ENCODE measurements at places on chromosomes 6 and 20.

DNA sequence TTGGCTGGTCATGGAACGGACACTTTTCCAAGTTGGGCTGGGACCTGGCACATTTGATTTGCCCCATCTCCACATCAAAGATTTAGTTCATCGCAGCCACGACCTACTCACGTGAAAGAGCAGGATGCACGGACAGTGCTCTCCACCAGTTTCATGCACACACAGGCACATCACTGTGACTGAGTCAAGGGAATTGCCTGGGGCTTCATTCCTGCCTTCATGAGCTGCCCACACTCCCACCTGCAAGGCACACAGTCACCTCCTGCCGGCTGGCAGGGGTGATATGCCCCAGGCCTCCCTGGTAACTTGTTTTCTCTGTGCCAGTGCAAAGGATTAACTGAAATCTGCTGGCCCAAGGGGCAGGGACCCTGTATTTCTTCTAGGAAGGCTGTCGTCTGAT is 23.3 kb upstream of the CST1 start:
- peaks cover 38% of the 10 kb centered on the region for H3K27me3 ChIP-seq

- no peaks in the 10 kb centered on the region for H3K36me3 ChIP-seq
- H3K4me3 ChIP-seq, result no peak overlapping the region
- no peak overlapping the region for H3K27ac ChIP-seq
- peaks cover 7% of the 10 kb centered on the region for H3K27me3 ChIP-seq
Observed at GRCh38 chr6:16876201-16876600, 114.9 kb upstream of the ATXN1 start.

GRCh38 chr20:14724468-14724867 is 387.1 kb upstream of the FLRT3 start:
- no peak overlapping the region for H3K4me3 ChIP-seq
- H3K36me3 ChIP-seq, result no peaks in the 10 kb centered on the region
- H3K4me1 ChIP-seq, result peaks cover 22% of the 10 kb centered on the region
- H3K27me3 ChIP-seq, result no peaks in the 10 kb centered on the region

- peaks cover 13% of the 10 kb centered on the region for H3K4me1 ChIP-seq
- H3K4me3 ChIP-seq, result no peak overlapping the region
- no peaks in the 10 kb centered on the region for H3K36me3 ChIP-seq
- peaks cover 21% of the 10 kb centered on the region for H3K27me3 ChIP-seq
- DNase-seq, result no peak
Observed at GRCh38 chr20:58791286-58791685, 59.4 kb downstream of the GNAS-AS1 start.

DNA sequence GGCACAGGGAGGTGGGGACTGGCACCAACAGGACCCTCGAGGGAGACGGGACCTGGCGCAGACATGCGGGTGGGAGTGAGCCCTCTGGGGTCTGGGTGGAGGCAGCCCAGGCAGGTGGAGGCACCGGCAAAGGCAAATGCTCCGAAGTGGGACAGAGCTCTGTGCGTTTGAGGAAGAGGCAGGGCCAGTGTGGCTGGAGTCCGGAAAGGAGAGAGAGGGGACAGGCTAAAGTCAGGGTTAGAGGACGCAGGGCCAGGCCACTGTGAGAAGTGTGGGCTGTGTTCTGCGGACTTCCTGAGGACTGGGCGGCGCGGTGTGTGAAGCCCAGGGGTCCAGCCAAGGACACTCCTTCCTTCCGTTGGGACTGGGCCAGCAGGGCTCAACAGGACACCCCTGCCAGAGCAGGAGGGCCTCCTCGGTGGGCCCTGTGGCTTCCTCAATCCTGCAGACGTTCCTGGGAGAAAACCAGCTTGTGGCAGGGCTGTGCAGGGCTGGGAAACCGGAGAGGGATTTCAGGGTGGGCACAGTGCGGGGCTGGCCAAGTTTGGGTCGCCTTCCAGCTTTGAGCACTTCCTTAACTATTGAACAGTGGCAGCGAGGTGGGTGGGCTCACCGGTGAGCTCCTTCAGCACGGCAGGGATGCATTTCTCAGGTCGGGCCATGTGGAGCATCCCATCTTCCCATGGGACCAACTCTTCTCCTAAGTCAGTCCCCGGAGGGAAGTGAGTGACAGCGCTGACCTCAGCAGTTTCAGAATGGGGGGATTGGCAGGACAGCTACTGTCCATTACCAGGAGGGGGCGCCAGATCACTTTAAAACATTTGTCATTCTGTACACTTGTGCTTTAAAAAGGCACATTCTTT is 22.5 kb downstream of the MOCS3 start:
- H3K36me3 ChIP-seq, result no peaks in the 10 kb centered on the region
- H3K4me3 ChIP-seq, result no peak overlapping the region
- H3K27me3 ChIP-seq, result peaks cover 29% of the 10 kb centered on the region
- H3K27ac ChIP-seq, result peak overlapping the region; percentile 85

DNA sequence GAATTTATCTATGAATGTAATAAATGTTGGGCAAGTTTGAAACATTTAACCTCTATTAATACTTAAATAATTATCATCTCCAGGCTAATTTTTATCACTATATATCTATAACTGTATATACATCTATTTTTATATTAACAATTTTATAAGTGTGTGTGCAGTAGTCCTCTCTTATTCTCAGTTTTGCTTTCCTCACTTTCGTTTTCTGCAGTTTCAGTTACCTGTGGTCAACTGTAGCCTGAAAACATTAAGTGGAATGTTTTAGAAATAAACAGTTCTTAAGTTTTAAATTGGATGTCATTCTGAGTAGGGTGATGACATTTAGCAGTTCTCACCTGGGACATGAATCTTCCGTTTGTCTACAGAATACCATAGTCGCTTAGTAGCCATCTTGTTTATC is 379.4 kb upstream of the MAN1A1 start:
- H3K4me3 ChIP-seq, result no peak overlapping the region

- H3K36me3 ChIP-seq, result no peaks in the 10 kb centered on the region
- H3K4me1 ChIP-seq, result no peaks in the 10 kb centered on the region
- DNase-seq, result no peak
- no peaks in the 10 kb centered on the region for H3K27me3 ChIP-seq
- no peak overlapping the region for H3K27ac ChIP-seq
Observed at GRCh38 chr6:64293298-64293697, 657.7 kb downstream of the PHF3 start.

- DNase-seq, result no peak
- H3K36me3 ChIP-seq, result no peaks in the 10 kb centered on the region
- no peaks in the 10 kb centered on the region for H3K4me1 ChIP-seq
- no peak overlapping the region for H3K27ac ChIP-seq
Observed at GRCh38 chr20:60904730-60905129, 347.3 kb upstream of the CDH4 start.

GRCh38 chr6:33673851-33674250 is 37.6 kb downstream of the UQCC2 start:
- H3K27me3 ChIP-seq, result no peaks in the 10 kb centered on the region
- H3K27ac ChIP-seq, result peak overlapping the region; percentile 46
- no peak for DNase-seq
- no peak overlapping the region for H3K4me3 ChIP-seq

GRCh38 chr6:154276810-154277628 is 79.6 kb downstream of the IPCEF1 start:
- no peak for DNase-seq
- H3K4me3 ChIP-seq, result no peak overlapping the region
- no peaks in the 10 kb centered on the region for H3K36me3 ChIP-seq
- no peak overlapping the region for H3K27ac ChIP-seq
- no peaks in the 10 kb centered on the region for H3K27me3 ChIP-seq

- H3K36me3 ChIP-seq, result peaks cover 3% of the 10 kb centered on the region
- peak overlapping the region; percentile 83 for H3K4me3 ChIP-seq
- DNase-seq, result no peak
- H3K27me3 ChIP-seq, result no peaks in the 10 kb centered on the region
- H3K4me1 ChIP-seq, result peaks cover 23% of the 10 kb centered on the region
Observed at GRCh38 chr6:109456111-109456583, 575 bp upstream of the MICAL1 start.

DNA sequence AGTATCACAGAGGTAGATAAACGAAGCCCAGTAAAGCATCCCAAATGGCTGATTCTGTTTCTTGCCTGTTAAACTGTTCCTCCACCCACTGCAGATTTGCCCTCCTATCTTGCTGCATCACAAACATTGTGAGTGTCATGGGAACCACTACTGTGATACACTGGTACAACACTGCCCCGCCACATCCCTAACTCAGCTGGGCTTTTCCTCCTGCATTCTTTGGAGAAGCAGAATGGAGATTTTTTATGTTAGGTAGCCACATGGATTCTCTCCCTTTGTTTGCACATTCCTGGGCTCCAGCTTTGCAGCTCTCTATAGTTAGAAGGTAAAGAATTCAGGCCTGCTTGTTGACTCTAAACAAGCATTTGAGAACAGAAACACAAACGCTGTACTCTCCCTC is 234.1 kb downstream of the TMEM242 start:
- H3K27ac ChIP-seq, result peak overlapping the region; percentile 12
- no peaks in the 10 kb centered on the region for H3K27me3 ChIP-seq
- no peak overlapping the region for H3K4me3 ChIP-seq
- peaks cover 26% of the 10 kb centered on the region for H3K4me1 ChIP-seq
- DNase-seq, result no peak
- peaks cover 17% of the 10 kb centered on the region for H3K36me3 ChIP-seq

- no peak overlapping the region for H3K4me3 ChIP-seq
- peak overlapping the region; percentile 71 for H3K27ac ChIP-seq
- no peak for DNase-seq
Observed at GRCh38 chr6:10323018-10323417, 91.9 kb downstream of the TFAP2A start.

DNA sequence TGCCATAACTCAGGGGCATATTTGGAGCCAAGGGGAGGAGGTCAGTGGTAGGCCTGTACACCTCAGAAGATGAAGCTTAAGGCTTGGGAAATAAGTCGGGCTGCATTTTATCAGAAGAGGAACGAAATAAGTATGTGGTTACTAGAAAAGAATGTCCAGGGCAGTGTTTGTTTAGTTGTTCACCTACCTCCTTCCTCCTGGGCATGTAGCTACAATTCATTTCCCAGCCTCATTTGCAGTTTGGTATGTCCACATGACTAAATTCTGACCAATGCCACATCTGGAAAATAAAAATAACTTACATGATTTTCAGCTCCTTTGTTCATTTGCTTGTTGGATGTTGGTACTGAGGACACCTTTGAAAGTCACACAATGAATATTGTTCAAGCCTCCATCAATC is 294.5 kb upstream of the RGS17 start:
- H3K4me1 ChIP-seq, result no peaks in the 10 kb centered on the region
- H3K27ac ChIP-seq, result no peak overlapping the region
- H3K36me3 ChIP-seq, result no peaks in the 10 kb centered on the region
- no peak overlapping the region for H3K4me3 ChIP-seq
- no peak for DNase-seq

GRCh38 chr6:159608961-159609651 is 83.9 kb downstream of the SOD2 start:
- no peaks in the 10 kb centered on the region for H3K4me1 ChIP-seq
- H3K27ac ChIP-seq, result no peak overlapping the region
- no peak for DNase-seq
- H3K4me3 ChIP-seq, result no peak overlapping the region
- no peaks in the 10 kb centered on the region for H3K27me3 ChIP-seq
- no peaks in the 10 kb centered on the region for H3K36me3 ChIP-seq

DNA sequence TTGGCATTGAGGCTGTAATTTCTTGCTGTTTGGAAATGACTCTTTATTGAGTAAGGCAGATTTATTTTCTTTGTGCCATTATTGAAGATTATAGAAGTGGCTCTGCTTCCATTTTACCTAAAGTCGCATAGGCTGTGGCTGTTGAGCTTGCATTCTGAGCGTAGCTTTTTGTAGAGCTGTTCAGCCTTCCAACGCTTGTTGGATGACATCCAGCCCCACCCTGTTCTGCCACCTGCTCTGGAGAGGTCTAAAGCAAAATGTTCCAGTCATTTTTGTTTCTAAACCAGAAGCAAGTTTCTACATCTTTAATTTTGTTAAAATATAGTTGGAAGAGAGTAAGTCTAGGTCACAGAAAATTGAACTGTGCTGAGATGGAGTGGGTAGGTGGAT is 24.4 kb downstream of the UST start:
- H3K27ac ChIP-seq, result no peak overlapping the region
- no peaks in the 10 kb centered on the region for H3K27me3 ChIP-seq
- H3K4me3 ChIP-seq, result no peak overlapping the region

GRCh38 chr6:166815629-166816028 is 140.7 kb downstream of the RNASET2 start:
- no peak for DNase-seq
- no peak overlapping the region for H3K27ac ChIP-seq
- peaks cover 4% of the 10 kb centered on the region for H3K27me3 ChIP-seq
- no peaks in the 10 kb centered on the region for H3K36me3 ChIP-seq
- H3K4me1 ChIP-seq, result no peaks in the 10 kb centered on the region
- H3K4me3 ChIP-seq, result no peak overlapping the region
